ENCODE measurements at places on chromosomes 11 and 22.

DNA sequence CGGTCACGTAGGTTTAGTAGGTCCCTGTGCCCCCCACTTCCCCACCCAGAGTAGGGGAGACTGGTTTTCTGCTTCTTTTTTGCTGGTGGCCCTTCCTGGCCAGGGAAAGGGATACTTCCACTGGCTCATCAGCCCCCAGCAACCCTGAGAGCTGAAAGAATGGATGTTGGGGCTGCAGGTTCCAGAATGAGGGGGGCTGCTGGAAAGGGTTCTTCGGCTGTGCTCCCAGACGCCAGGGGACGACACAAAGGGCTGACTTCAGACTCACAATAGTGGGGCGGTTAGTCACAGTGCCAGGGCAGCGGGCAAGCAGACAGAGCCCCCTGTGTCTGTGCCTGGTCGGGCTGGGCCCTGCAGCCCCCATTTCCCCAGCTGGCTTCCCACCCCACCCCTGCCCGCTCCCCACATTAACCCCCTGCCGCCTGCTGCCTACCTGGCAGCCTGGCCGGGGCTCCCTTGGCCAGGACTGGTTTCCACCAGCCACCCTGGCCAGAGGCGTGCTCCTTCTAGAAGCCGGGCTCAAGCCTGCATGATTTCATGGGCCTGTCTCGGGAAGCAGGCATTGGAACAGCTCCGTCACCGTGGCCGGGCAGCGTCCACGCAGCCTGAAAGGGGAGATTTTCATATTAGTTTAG is 79.1 kb upstream of the WNT7B start:
- no peak for DNase-seq

GRCh38 chr11:72038491-72038890 is 39.8 kb downstream of the IL18BP start:
- no peak for DNase-seq

GRCh38 chr22:23762842-23763578 is at the start of gene C22orf15:
TSS of gene C22orf15 (plus strand) at chr22:23762990. CDS start at chr22:23763307, 317 bp downstream.
- DNase-seq = no peak

DNA sequence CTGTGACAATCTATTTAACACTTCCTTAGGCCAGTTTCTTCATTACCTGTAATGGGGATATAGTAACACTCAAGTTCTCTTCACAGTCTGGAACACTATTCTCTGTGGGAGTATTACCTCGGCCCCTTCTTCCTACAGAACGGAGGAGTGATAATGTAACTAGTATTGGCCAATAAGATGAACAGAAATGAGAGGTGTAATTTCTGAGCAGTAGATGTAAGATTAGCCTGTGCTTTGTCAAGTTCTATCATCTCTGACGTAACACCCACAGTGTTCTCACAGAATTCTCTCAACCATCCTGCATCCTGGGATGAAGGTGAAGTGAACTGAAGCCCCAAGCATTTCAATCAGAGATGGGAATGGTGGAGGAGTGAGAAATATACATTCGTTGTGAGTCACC is 65.2 kb upstream of the TOP3B start:
- no peak for DNase-seq

DNA sequence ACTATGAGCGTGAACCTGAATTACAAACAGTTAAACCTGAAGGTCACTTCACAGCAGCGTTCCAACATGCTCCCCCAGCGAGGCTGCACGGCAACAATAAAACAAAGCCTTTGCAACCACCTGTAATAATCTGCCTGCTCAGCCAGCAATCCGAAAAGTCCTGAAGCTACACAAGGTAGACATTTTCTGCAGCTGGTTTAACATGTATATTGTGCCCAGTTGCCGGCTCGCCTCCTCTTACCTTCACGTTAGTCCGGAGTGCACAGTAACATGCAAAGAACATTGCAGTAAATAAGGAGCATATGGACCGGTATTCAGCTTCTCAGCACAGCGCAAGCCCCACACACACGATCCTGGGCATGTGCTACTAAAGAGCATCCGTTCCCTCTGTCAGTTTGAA is 704.3 kb downstream of the DLG2 start:
- no peak for DNase-seq

GRCh38 chr11:95065336-95065735 is 1.4 kb upstream of the SRSF8 start:
- DNase-seq = no peak

DNA sequence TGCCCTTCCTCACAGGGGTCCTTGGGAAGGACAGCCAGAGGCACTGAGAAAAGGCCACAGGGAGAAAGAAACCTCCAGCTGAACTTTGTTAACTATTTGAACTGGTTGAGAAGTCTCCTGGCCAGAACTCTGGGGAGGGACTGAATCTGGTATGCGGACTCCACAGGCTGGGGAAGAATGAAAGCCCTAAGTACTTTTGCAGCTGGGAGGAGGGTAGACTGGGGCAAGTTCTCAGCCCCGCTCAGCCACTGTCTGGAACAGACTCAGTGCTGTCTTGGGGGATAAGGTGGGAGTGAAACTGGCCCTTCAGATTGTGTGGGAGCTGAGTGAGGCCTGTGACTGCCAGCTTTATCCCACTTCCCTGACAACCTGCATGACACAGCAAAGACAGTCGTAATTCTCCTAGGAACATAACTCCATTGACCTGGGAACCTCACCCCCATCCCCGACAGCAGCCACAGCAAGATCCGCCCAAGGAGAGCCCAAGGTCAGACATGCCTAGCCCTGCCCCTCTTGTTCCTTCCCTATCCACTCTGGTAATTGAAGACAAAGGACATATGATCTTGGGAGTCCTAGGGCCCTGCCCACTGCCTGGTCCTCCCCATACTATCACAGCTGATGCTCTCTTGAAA is 475.1 kb upstream of the CNTN5 start:
- no peak for DNase-seq

- no peak for DNase-seq
Measured at GRCh38 chr11:75303544-75304224, 47.8 kb downstream of the ARRB1 start.

- DNase-seq = no peak
Measured at GRCh38 chr22:44396727-44397722, 84.3 kb upstream of the SHISAL1 start.

DNA sequence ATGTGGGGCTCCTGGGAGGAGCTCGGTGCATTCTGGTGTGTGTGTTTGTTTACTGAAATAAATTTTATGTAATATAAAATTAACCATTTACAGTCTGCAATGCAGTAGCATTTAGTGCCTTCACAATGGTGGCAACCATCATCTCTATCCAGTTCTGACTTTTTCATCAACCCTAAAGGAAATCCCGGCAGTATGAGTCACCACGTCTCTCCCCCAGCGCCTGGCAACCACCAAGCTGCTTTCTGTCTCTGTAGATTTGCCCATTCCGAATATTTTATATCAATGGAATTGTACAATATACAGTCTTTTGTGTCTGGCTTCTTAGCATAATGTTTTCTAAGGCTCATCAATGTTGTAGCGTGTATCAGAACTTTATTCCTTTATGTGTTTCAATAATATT is 300.5 kb downstream of the MIAT start:
- DNase-seq = no peak

DNA sequence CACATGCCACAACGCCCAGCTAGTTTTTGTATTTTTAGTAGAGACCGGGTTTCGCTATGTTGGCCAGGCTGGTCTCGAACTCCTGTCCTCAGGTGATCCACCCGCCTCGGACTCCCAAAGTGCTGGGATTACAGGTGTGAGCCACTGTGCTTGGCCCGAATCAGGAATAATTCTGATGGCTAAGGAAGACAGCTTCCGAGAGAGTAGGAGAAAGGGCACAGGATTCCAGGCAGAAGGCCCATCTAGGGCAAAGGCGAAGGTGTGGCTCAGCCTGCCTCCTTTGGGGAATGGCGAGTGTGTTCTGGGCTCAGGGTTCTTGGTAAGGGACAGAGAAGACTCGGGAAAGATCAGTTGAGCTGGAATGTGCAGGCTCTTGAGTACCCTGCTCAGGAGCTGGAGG is 1.6 kb upstream of the SYCE3 start:
- DNase-seq = no peak

DNA sequence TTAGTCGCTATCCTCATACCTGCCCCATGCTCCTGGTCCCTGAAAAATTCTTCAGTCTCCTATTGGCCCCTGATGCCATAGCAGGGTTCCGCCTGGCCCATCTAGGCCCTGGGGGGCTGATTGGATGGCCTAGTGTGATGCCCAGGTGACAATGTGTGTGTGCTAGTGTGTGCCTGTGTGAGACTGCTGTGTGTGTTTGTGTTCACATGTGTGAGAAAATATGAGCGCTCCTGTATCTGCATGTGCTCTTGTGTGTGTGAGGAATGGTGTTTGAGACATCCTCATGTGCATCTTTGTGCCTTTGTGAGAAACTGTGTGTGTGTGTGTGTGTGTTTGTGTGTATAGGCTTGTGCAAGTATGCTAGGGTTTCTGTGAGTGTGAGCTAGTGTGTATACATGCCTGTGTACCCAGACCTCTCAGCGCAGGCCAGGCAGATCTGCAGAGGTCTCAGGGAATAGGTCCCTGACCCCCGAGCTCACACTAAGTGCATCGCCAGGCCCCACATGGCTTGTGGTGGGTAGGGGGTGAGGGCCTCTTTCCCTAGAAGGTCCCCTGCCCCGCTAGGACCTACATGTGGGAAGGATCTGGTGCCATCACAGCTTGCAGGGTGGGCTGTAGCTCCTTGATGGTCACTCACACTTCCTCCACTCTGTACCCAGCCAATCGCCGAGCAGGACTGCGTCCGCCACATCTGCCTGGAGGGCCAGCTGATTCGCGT is 64.6 kb downstream of the OTOG start:
- DNase-seq = no peak

DNA sequence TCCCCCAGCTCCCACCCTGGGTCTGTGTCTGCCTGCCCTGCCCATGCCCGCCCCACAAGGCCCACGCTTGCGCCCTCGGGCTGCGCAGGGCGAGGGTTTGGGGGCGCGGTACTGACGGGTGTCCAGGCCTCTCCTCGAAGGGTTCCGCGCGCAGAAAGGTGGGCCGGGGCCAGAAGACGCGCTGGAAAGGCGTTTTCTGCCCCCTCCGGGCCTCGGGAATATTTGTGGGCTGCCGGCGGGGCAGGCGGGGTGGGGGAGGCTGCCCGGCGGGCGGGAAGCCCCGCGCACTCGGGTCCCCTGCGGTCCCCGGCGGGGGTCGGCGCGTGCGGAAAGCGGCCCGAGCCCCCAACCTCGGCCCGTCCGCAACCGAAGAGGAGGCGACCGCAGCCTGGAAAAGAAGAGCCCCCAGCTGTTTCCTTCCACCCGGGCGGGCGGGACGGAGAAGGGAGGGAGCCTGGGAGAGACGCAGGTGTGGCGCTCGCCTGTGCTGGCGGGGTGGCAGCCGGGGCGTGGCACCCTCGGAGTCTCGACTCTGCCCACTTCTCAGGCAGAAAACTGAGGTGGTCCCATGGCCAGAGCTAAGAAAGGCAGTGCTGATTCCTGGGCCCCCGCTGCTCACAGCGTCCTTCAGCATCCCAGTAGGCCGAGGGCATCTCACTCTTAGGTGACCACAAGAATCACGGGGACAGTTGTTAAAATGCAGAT is 59.0 kb downstream of the THAP12 start:
- no peak for DNase-seq

DNA sequence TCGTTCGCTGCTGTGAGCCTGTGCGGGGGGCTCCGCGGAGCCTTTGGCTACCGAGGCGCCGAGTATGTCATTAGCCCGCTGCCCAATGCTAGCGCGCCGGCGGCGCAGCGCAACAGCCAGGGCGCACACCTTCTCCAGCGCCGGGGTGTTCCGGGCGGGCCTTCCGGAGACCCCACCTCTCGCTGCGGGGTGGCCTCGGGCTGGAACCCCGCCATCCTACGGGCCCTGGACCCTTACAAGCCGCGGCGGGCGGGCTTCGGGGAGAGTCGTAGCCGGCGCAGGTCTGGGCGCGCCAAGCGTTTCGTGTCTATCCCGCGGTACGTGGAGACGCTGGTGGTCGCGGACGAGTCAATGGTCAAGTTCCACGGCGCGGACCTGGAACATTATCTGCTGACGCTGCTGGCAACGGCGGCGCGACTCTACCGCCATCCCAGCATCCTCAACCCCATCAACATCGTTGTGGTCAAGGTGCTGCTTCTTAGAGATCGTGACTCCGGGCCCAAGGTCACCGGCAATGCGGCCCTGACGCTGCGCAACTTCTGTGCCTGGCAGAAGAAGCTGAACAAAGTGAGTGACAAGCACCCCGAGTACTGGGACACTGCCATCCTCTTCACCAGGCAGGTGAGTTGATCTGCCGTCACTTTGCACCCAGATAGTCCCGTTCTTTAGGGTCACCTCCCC is 1.0 kb downstream of the ADAMTS15 start:
- no peak for DNase-seq

GRCh38 chr11:119742263-119742861 is 13.4 kb upstream of the NECTIN1 start:
- DNase-seq = no peak

GRCh38 chr22:41243361-41243760 is 2.6 kb upstream of the CHADL start:
- DNase-seq = no peak

DNA sequence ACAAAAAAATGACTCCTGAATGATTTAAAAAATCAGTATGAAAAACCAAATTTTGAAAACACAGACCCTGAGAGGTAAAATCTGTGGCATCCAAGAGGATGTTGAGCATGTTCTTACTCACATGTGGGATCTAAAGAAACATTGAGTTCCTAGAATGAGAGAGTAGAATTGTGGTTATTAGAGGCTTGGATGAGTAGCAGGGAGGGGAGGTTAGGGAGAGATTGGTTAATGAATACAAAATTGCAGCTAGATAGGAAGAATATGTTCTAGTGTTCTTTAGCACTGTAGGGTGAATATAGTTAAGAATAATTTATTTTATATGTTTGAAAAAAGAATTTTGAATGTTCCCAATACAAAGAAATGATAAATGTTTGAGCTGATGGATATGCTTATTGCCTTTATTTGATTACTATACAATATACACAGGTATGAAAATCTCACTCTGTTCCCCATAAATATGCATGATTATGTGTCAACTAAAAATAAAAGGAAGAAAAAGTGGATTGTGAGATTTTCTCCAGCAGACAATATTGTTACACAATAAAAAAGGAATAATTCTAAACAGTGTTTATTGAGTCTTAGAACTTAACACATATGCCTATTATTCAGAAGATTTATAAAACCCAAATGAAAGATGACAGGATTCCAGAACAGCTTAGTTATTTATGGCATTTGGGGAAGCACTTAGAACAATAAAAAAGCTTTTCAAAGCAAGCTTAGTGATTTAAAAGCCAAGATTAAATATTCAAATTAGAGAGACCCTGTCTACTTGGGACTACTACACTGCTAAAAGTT is 28.7 kb downstream of the MS4A2 start:
- no peak for DNase-seq

GRCh38 chr11:75200051-75200450 is 40.5 kb upstream of the TPBGL start:
- no peak for DNase-seq
